ENCODE measurements at places on chromosomes 5 and 9.

- no peak for DNase-seq
Measured at GRCh38 chr5:126354012-126354857, 69.0 kb upstream of the GRAMD2B start.

DNA sequence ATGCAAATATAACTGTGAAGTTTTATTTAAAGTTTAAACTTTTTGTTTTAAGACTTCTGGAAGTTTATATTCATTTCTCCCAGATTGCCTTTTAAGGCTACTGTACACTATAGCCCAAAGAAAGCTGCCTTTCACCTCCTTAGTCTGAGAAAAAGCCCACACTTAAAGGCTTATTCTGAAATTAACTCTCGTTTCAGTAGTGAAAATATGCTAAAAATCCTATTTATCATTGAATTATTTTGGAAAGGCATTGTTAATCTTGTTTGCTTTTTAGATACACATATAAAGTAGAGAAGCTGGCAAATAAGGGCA, 3.3 kb upstream of the PURA start:
- no peak for DNase-seq

GRCh38 chr5:55003432-55004065, 18.2 kb upstream of the ESM1 start:
- no peak for DNase-seq

- DNase-seq: no peak
Measured at GRCh38 chr9:113476511-113476916, 13.0 kb downstream of the RGS3 start.

DNA sequence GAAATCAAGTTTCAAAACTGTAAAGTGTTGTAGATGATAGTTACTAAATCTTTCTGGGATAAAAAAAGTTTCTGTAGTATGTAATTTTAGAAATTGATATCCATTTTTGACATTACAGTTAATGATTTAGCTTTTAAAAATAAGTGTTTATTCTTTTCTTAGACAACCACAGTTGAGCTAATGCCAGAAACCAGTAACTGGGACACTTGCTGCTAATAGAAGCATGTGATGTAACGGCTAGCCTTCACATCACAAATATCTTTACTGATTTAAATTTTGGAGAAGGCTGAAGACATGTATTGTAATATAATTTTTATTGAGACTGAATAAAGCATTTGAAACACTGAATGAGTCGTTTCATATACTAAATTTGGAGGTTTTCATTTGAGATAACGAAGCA, 18.8 kb downstream of the CSNK1G3 start:
- no peak for DNase-seq

All from activated CD4-positive, CD25-positive, alpha-beta regulatory T cell (primary cell).